ENCODE measurements at places on chromosomes 6 and 20.

DNA sequence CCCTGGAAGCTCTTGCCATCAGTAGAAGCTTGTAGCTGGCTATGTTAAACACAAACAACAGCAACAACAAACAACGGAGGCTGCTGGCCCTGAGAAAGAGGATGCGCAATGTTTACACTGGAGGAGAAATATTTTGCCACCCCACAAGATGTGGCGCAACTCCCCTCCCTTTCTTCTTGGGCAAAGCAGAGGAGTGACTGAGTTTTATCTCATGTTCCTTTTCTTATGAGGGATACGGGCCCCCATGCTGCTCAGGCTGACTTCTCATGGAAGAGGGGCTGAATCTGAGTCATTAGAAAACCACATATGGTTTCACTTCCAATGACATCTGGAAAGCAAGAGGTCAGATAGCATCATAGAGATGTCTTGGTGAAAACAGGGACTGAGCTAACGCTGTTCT, 75.9 kb upstream of the HDDC2 start:
- DNase-seq: no peak

GRCh38 chr20:57393321-57394120, 2.3 kb downstream of the RBM38 start:
- DNase-seq: peak; percentile 24

DNA sequence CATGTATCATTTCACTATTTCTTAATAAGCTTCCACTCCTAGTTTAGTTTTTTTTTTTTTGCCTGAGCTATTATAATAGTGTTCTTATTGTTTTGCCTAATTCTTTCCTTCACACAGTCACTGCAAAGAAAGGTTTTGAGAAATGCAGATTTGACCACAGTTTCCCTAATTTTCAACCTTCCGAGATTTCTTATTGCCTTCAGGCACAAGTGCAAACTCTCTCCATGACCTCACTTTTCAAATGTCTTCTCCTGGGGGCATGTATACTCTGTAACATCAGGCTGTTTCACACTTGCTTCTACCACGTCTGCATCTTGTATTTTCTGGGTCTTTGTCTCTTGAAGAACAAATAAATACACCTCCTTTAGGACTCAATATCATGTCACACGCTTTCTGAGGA, 339.0 kb upstream of the CITED2 start:
- no peak for DNase-seq

- no peak for DNase-seq
These were observed 99.8 kb downstream of the SNAP25 start for GRCh38 chr20:10318291-10319024.

DNA sequence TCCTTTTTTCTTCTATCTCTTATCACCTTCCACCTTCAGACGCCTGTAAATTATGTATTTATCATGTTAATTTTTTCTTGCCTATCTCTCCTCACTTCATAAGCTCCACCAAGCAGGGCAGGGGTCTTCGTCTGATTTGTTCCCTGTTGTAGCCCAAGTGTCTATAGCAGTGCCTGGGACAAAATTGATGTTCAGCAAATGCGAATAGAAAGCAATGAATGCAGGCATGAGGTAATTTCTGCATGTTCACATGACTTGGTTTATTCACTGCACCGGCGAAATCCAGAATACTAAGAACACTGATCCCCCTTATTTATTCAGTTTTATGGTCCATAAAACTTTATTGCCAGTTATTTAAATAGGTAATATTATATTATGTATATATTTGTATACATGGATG, 162.1 kb downstream of the TBC1D7 start:
- no peak for DNase-seq

GRCh38 chr6:52566201-52566600, 10.7 kb downstream of the TRAM2 start:
- no peak for DNase-seq

- no peak for DNase-seq
These were observed 570.5 kb downstream of the QKI start for GRCh38 chr6:163985040-163985439.

GRCh38 chr6:14383393-14384174, 266.0 kb downstream of the CD83 start:
- no peak for DNase-seq

GRCh38 chr6:13554929-13555333, 19.5 kb upstream of the SIRT5 start:
- DNase-seq: no peak

DNA sequence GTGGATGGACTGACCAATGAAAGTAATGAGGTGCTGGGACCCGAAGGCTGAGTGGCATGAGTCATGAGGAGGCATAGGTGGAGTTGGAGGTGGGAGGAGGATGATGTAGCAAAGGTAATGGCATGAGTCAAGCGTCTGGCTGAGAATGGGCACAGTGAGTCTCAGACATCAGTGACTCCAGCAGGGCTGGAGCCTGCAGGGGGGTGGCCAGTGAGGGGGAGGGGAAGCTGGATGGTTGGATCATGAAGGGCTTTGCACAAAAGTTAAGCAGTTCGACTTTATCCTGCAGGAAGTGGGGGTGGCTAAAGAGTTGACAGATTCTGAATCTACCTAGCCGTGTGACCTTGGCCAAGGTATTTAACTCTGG, 99.0 kb upstream of the IYD start:
- DNase-seq: no peak

- DNase-seq: no peak
These were observed 55.5 kb downstream of the FOXC1 start for GRCh38 chr6:1665214-1665613.

DNA sequence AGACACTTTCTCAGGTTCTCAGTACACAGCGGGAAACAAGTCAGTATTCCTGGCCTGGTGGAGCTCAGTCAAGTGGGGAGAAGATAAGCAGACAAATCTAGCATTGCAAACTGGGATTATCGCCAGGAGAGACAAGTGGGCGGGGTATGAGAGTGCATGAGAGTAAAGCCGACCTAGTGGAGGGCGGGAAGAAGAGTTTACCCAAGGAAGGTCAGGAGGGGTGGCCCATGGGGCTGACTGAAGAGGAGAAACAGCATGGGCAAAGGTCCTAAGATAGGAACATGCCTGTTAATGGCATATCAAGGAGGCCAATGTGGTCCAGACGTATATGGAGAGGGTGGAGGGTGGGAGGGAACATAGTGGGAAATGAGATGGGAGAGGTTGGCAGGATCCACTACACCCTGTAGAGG, 12.4 kb upstream of the CSNK2A1 start:
- no peak for DNase-seq

DNA sequence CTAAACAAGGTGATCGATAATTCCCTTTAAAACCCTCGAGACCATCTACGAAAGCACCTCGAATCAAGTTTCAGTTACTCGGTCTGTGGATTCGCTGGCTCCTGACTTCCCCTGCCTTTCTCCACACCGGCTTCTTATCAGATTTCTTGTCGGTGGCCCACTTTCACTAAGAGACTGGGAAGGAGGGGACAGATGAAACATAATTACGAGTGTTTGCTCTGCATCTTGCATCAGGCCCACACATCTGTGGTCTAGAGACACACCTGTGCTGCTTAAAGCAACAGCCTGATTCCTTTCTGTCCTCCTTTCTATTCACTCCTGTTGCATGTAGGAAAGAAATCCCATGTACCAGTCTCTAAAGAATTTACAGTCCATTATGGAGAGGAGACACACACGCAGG, 37.7 kb downstream of the INSM1 start:
- no peak for DNase-seq

GRCh38 chr6:129382916-129383315, 327.1 kb downstream of the ARHGAP18 start:
- no peak for DNase-seq

DNA sequence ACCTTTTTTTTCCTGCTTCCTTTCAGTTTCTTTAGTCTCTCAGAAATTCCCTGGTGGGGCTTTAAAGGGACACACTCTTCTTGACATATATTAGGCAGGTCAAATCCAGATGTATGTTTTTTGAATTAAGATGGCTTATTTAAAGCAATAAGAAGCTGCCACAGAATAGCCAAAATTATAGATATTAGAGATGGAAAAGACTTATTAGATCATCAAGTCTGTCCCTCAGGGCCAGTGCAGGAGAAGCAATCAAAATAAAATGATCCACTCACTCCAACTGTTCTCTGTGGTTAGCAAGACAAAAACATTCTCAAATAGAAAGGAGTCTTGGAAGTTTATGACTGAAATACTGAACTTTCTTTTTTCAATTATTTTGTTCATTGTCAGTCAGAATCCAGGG, 462.8 kb downstream of the CDC5L start:
- no peak for DNase-seq

DNA sequence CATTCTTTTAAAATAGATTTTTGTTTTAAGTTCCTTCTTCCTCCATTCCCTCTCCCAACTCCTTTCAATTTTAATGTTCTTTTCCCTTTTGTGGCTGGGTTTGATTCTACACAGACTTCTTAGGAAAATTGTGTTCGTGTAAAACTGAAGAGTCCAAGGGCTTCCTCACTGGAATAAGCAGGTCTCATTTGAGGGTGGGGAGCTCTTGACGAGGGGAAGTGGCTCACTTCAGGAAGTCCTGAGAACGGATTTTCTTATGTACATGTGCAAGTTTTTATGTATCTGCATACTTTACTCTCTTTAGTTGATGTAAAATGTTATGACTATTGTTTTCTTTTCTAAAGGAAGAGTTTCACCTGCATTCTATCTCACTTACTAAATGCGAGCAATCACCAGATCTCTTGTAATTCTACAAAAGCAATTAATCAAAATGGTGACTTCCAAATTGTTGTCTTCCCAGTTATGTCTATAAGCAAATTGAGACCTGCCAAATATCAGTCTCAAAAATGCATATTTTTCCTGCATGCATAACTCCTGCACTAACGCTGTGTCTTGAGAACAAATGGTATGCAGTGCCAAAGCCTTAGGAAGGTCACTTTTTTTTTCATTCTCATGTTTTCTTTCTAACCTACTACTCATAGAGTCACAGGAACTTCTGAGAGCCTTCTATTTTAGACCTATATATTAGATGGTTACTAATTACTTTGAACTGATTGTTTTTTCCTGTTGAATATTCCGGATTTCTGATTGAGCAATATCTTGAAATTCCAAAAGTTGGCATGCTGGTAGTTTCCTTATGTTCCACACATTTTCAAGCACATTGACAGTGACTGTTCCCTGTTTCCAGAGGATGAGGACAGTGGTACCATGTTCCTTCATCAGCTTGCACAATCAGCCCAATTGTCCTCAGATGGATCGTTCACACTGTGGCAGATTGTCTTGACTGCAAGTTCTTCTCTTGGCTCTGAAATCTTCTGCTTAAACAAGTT, 251.9 kb upstream of the PRDM1 start:
- DNase-seq: no peak

GRCh38 chr6:156954816-156955215, 177.6 kb downstream of the ARID1B start:
- DNase-seq: no peak

GRCh38 chr6:105817370-105817769, 268.8 kb upstream of the PRDM1 start:
- DNase-seq: no peak

GRCh38 chr6:98900706-98901105, 47.0 kb downstream of the FBXL4 start:
- no peak for DNase-seq

DNA sequence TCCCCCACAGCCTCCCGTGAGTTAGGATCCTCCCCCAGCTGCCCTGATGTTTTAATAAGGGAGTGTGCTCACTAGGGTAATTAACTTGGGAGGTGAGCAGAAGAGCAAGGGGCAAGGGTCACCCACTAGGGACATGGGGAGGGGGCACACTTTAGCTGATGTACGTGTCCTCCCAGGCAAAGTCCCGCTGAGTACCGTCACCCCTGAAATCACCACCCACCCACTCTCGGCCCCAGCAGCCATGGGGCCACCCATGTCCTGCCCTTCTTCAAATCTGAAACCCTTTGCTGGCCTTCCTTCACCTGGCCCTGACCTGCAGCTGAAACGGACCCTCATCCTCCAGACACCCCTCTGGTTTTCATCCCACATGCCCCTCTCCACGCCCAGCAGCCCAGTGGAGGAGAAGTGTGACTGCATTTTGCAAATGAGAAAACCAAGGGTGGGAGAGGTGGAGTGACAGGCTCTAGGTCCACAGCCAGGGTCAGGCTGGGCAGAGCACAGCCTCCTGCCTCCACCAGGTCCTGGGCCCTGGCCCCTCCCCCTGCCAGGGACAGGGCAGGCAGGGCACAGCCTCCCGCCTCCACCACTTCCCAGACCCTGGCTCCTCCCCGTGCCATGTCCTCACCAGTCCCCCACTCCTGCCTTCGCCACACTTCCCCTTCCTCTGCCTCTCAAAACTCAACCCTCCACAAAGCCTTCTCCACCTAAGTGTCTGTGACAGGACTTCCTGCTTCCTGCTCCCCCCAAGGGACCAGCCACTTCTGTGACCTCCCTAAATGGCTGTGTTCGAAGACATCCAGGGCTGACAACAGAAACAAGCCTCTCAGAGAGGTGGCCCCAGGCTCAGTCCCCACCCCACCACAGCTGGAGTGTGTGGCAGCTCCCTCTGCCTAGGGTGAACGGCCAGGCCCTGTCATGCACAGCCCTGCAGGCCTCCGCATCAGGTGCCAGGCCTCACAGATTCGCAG, 15.1 kb downstream of the ACSS1 start:
- DNase-seq: no peak

DNA sequence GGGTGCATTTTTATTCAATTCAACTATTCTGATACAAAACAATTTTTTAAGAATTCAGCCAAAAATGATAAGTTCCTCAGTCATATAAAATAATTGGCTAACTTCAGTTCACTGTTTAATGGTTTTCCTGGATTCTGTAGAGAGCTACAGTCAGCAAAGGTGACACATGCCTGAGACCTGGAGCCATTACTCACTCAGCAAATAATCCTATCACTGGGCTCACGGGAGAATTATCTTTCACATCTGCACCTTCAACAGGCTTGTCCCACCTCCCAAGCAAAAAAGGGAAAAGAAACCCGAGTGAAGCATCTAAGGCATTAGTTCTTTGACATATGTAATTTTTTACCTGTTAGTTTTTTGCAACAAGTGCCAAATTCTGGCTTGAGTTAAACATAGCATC, 34.9 kb upstream of the FOXA2 start:
- DNase-seq: no peak

GRCh38 chr6:8017705-8018104, 46.5 kb downstream of the BLOC1S5 start:
- no peak for DNase-seq
